Stimulated activated CD8-positive, alpha-beta memory T cell treated with anti-CD3 and anti-CD28 coated beads, Interleukin-4, amount 100 ng/mL, for 1 hour (primary cell): ENCODE measurements at places on chromosomes 16 and 17.
A peak's percentile ranks its signal among the peaks of the same experiment; 100 is the strongest.

DNA sequence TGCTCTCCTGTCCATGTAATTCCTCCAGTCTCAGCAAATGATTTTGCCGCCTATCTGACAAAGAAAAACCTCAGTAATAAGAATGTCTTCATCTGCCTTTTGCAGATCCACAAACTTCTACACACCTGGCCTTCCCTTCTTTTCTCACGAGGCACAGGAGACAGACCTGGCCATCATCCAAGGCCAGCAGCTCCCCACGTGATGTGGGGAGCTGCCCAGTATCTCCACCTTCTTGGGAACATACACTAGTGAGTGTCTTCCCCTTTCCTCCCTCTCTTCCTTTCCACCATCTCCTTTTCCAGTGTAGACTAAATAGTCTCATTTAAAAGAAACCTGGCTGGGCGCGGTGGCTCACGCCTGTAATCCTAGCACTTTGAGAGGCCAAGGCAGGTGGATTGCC is 274.4 kb downstream of the CEP112 start:
- no peak for DNase-seq

- no peak for DNase-seq
Measured at GRCh38 chr17:36940313-36941264, 3.3 kb downstream of the LHX1 start.

DNA sequence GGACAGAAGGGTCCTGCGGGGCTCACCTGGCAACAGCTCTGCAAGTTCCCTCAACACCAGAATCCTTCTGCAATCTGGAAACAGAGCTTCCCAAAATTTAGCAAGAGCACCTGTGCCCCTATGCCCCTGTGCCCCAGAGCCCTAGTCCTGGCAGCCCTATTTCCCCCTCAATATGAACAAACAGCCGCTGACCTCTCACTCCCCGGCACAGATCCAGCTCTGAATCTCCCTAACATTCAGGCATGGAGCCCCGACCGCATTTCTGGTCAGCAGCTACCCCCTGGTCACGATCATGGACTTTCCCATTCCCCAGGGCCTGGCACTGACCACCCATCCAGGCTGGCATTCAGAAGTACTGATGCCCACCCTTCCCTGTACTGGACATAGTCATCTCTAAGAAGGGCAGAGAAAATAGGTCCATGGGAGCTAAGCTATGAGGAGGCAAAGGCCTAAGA is 110.8 kb upstream of the SMURF2 start:
- no peak for DNase-seq

GRCh38 chr16:53893731-53894435 is 189.9 kb downstream of the FTO start:
- DNase-seq: no peak

DNA sequence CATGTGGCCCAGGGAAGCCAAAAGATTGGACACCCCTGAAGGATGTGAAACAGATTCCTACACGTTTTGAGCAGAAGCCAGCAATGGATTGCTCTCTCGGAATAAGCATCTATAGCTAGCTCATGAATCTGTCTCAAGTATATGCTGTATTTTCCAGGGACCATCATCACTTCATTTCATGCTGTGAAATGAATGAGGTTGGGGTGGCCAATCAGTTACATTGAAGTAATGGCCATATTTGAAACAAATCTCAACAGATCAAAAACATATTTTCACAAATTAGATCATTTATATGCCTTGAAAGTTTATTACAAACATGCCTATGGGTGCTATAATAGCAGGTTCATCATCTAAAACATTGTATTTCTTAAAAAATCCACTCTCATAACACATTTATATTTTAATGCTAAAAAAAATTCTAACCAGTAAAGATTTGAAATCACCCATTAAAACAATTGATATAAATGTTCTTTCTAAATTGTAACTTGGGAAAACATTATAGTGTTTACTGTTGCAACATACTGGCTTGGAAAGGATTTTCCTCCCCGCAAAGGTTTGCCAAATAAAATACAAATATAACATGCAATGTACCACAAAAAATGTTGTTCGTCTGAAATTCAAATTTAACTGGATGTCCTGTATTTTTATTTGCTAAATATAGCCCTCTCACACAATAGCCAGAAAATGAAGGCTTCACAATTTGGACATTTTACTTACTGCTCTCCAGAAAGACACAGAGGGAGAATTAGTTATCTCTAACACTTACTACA is 743.6 kb downstream of the KCNJ2 start:
- DNase-seq: no peak

GRCh38 chr17:17492085-17492484 is 4.1 kb downstream of the RASD1 start:
- no peak for DNase-seq

GRCh38 chr16:86880316-86881117 is 302.2 kb downstream of the FOXL1 start:
- DNase-seq: no peak

GRCh38 chr16:50351116-50351515 is 17.7 kb downstream of the BRD7 start:
- DNase-seq: no peak

GRCh38 chr16:88926374-88926990 is 50.5 kb downstream of the CBFA2T3 start:
- DNase-seq: no peak

GRCh38 chr16:20768121-20768520 is 4.3 kb downstream of the ACSM3 start:
- DNase-seq: no peak

DNA sequence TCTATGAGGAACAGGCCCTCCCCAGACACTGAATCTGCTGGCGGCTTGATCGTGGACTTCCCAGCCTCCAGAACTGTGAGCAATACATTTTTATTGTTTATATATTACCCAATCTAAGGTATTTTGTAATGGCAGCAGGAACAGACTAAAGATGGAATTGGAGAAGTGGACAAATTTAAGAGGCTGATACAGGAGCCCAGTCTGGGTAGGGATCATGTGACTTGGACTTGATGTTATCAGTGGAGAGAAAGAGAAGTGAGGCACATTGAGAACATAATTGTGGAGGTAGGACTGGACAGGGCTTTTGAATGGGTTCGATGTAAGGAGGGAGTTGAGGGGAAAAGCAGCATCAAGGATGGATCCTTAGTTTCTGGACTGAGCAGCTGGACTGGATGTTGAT is 93.8 kb downstream of the USP31 start:
- DNase-seq: no peak

DNA sequence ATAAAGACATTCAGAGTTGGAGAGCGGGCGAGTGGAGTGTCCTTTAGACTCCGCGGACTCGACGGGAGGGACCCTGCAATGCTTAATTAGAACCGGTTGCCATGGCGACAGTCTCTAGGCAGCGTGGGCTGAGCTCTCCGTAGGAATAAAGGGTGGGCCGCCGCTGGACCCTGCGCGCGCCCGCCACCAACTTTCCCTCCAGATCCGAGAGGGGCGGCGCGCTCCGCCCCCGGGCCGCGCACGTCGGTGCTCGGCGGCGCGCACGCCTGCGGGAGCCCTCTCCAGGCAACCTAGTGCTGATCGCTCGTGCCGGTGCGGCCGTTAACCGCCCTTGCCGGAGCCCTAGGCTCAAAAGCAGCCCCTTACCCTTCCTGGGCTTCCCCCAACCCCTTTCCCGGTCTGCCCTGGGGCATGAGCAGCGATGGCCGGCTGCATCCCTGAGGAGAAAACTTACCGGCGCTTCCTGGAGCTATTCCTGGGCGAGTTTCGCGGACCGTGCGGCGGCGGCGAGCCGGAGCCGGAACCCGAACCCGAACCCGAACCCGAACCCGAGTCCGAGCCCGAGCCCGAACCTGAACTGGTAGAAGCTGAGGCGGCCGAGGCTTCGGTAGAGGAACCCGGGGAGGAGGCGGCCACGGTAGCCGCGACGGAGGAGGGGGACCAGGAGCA is at the start of gene PPM1E:
TSS of gene PPM1E (plus strand) at position 278 of the 669 bp plus-strand sequence.
- DNase-seq: peak; percentile 1

GRCh38 chr17:66978514-66979061 is 14.1 kb downstream of the CACNG4 start:
- no peak for DNase-seq

DNA sequence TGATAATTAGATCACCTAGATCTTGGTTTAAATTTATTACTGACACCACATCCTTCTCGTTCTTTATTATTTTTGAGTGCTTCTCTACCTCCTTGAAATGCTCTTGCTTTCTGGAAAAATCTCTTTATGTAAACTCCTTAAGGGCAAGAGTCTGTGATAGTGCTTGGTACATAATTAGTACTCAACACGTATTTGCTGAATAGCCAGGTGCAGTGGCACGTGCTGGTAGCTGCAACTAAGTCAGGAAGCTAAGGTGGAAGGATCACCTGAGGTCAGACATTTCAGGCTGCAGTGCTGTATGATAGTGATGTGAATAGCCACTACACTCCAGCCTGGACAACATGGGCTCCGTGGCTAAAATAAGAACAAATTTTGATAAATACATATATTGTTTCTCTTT is 63.0 kb downstream of the PPM1E start:
- DNase-seq: no peak

GRCh38 chr17:30796016-30796415 is 28.5 kb downstream of the CRLF3 start:
- no peak for DNase-seq

DNA sequence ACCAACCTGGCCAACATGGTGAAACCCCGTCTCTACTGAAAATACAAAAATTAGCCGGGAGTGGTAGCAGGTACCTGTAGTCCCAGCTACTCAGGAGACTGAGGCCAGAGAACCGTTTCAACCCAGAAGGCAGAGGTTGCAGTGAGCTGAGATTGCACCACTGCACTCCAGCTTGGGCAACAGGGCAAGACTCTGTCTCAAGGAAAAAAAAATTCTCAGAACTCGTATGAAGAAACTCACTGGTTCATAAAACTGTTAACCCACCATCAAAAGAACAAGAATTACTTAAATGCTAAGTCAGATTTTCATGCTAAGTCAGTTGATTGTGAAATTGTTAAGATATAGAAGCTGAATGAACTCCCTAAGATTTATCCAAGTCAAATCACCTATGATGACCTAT is 31.3 kb downstream of the SLC39A11 start:
- no peak for DNase-seq

DNA sequence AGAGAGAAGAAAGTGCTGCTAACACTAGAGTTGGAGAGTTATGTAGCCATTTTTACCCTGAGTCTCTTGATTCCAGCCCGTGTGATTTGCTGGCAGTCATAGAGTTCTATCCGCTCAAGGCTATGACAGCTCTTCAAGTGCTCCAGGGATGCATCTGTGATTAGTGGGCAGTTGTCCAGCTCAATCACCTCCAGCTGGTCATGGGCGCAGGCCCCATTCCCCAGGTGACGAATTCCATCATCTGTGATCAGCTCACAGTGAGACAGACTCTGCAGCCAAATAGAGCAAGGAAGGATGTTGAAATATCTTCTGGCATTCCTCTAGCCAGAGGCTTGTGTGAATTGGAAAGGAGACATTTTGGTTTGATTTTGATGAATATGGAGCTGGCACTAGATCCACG is 38.4 kb upstream of the STAC2 start:
- no peak for DNase-seq

DNA sequence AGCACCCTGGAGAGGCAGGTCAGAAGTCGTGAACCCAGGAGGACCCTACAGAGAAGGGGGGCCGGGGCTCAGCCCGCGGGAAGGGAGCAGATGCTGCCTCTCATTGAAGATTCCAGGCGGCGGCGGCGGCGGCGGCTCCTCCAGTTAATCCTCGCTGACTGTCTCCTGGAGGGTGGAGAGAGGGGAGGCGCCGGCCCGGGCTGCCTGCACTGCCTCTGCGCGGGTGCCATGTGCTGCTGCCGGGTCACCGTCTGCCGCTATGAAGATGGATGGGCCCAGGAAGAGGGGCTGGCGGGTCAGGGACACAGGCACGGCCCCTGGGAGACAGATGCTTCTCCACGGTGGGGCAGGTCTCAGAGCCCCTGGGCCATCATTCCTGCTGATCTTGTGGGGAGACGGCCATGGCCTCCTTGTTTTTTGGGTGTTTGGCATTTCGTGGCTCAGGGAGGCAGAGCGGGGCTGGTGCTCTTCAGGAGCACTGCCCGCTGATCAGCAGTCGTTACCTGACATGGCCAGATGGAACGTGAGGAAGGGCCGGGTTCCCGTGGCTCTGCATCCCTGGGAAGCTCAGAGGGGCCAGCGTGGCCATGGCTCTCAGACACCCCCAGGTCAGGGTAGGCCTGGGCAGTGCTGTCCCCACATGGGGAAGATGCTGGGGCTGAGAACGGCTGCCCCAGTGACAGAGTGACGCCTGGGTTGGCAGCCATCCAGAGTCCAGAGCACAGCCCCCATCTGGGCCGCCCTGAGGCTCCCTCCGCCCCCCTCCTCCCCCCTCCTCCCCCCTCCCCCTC is 36.1 kb downstream of the GINS2 start:
- DNase-seq: no peak

GRCh38 chr16:48013491-48013901 is 142.3 kb downstream of the ABCC12 start:
- no peak for DNase-seq

GRCh38 chr16:31377210-31377903 is 15.8 kb upstream of the ITGAD start:
- no peak for DNase-seq

- no peak for DNase-seq
Measured at GRCh38 chr17:72575542-72576233, 454.9 kb downstream of the SOX9 start.

GRCh38 chr17:77356109-77356689 is 215.4 kb downstream of the SEC14L1 start:
- DNase-seq: no peak

- DNase-seq: no peak
Measured at GRCh38 chr17:55812323-55812722, 61.5 kb downstream of the PCTP start.

DNA sequence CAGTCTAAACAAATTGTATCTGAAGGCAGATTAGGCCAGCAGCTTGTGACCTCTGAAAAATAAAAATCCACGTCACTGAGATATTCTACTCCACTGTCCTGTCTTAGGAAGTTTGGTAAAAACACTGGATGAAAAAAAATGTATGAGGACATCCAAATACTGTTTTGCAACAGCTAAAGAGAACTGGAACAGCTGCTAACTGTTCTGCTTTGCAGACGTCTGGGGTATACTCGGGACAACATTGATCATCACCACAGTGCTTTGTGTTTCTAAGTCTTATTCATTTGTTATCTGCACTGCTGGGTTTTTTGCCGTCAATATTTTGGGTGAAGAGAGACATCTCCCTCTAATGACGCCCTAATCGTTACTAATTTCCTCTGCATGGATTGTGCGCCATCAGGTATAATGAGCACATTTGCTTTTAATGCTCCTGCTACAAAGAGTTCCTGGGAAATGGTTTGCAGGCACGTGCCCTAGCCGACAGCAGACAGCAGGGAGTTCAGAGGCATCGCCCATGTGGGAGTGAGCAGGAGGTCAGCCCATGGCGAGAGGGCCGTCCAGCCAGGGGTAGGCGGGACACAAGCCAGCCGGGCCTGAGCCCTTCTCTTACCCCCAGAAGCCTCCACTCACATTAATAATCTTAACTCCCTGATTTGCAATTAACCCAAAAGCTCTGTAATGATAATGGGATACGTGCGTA is 87.0 kb downstream of the CBLN1 start:
- no peak for DNase-seq

GRCh38 chr17:78332991-78333390 is 26.9 kb downstream of the SOCS3 start:
- no peak for DNase-seq

GRCh38 chr16:54316095-54316889 is 29.7 kb upstream of the IRX3 start:
- DNase-seq: no peak
